ENCODE measurements at places on chromosomes 6 and 20.
A peak's percentile ranks its signal among the peaks of the same experiment; 100 is the strongest.

DNA sequence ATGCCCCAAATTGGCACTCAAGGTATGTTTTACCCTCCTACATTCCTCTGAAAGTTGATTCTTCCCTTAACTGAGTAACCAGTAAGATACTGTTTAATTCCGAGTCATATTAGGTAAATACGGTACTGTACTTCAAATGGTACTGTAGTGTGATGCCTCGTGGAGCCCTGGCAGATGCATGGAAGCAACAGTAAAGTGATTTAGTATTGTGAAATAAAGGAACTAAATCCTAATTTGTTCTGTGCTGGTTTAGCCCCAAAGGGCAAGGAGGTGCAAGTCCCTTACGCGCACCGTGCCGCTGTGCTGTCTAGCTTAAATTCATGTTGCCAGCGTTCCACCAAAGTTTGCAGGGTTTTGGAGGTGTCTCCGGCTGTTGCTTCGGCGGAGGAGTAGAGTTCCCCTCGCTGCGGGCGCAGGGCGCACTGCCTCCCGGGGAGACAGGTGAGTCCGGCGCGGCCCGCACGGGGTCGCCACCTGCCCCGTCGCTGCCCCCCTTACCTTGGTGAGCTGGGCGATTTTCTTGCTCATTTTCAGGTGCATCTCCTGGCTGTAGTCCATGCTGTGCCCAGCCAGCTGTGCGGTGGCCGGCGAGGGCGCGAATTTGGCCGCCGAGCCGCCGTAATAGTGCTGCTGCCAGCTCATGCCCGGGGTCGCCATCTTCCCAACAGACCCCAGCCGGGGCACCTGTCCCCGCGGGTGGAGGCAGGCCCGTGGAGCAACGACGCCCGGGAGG is 655 bp downstream of the FAM184A start:
- DNase-seq: peak; percentile 25

GRCh38 chr6:118565311-118565960 is 17.3 kb downstream of the PLN start:
- no peak for DNase-seq

GRCh38 chr6:26216886-26217713 is 129.9 kb downstream of the HFE start:
- DNase-seq: peak; percentile 56

- DNase-seq: no peak
These were observed 655.2 kb downstream of the HDGFL1 start for GRCh38 chr6:23224540-23224939.

DNA sequence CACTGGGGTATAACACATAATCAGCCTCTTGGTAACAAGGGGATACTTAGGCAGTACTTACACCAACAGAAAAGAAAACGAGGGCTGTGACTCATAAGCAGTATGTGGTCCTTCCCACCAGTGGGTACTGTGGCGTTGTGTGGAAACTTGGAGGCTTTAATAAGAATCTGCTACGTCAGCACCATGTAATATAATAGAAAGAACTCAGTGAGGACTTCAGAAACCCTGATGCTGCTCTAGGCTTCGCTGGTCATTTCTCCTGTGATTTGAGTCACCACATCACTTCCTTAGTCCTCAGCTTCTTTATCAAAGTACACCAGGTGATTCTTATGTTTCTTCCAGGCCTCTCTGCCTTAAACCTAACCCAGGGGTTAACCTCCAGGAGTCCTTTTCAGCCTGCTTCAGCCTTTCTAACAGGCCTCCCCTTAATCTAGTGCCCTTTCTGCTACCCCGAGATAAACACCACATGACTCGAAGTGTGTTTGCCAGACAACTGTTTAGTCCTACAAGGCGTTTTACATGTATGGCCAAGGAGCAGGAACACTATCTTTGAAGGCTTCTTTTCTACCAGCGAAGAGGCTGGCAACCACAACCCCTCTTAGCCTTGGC is 68.5 kb downstream of the FYN start:
- peak; percentile 51 for DNase-seq

GRCh38 chr6:1503811-1504210 is 105.9 kb upstream of the FOXC1 start:
- no peak for DNase-seq

- DNase-seq: no peak
These were observed 193.9 kb upstream of the CITED2 start for GRCh38 chr6:139568151-139568955.
